ENCODE measurements at places on chromosomes 5 and 9.

DNA sequence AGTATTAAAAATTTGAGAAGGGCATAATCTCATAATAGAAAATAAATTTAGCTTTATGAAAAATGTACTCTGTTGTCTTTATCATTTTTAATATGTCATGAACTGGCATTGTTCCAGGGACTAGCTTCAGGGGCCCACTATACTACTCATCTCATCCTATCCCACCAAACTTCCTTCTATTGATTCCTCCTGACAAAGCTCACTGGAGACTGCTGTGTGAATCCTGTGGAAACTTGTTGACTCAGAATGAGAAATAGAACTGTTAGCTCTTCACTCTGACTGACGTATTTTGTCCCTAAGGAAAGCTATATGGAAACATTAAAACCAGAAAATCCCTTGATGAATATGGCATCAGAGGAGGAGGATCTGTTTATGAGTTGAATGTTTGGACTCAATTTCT is 29.8 kb upstream of the BNIP1 start:
- DNase-seq = no peak

GRCh38 chr5:150641006-150641570 is 628 bp downstream of the SYNPO start:
- DNase-seq = no peak

DNA sequence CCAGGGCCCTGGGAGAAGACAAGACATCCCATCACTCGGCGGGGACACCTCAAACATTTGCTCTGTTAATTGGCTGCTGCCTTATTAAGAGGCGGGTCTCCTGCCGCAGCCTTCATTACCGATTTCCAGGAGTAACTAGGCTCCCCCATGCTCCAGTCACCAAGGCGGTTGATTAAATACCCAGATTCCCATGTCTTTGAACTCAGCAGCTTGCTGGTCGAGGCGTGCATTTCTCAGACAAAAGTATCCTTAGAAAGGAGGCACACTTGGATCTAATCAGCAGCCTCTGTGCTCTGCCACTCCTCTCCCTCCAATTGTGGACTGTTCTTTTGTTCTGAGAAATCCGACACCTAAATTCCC is 228.8 kb downstream of the FSTL4 start:
- DNase-seq = no peak

GRCh38 chr9:121509180-121509579 is 9.5 kb upstream of the GGTA1 start:
- DNase-seq = no peak

DNA sequence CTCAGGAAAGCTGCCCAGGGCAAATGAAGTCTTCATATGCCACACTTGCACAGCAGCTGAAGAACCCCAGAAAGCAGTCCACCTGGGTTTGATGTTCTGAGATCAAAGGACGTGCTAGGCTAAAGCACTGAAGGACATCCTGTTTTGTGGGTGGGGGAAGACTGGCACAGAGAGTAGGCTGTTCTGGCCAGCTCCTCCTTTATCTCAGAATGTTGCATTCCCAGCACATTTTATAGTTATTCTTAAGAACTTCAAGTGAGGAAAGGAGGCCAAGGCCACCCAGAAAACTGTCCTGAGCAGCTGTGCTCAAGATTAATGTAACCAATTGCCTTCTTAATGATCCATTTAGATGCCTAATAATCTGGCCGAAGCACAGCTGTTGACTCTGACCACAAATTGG is 10.9 kb downstream of the SHOC1 start:
- DNase-seq = no peak

DNA sequence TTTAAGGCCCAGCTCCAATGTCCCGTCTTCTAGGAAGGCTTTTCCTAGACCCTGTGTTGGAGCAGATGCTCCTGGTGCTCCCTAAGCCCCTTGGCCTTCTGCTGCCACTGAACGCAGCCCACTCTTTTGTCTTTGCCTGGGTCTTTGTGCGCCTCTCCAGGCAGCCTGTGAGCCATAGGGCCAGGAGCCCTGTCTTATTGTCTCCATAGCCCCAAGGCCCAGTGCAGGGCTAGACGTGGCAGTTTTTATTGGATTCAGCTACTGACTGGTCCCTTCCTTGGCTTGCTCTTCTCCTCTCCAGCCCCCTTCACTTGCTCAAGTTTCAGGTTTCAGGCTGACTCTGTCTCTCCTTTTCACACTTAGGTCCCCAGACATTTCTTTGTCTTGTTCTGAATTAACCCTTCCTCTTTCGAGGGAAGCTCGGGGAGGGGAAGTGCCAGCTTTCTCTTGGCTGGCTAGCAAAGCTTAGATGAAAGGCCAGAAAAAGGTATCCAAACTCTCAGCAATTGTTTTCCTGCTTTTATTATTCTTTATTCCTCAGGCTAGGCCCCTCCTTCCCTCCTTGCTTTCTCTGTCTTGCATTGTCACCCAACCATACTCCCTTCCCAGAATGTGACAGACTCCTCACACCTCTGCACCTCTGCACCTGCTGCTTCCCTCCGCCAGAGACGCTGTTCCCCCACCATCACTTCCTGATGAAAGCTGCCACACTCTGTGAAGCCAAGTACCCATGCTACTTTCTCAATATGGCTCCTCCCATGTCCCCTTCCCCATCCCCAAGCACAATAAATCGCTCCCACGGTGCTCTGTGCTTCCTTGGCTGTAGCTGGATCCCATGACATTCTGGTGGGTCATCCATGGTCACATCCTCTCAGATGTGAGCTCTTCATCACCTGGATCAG is 101.6 kb upstream of the CPEB4 start:
- no peak for DNase-seq

DNA sequence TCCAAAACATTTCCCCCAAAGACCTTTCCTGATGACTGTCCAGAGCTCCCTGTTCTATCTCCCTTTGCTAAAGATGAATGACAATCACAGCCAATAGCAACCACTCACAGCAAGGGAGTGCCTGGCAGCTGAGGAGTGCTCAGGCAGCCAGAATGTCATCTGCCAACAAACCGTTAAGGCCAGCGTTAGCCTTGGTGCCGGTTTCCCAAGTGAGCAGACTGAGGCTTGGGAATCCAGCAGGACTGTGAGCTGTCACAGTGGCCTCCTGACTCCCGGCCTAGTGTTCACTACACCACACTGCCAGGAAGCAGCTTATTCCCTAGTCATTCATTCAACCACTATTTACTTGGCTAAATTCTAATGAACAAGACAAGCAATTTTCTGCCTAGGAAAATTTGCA is 24.7 kb downstream of the STK10 start:
- DNase-seq = no peak

- DNase-seq = no peak
These were observed 48.4 kb upstream of the FUBP3 start for GRCh38 chr9:130530938-130531337.

- DNase-seq = no peak
These were observed 11.8 kb upstream of the LNPEP start for GRCh38 chr5:96924016-96924443.

GRCh38 chr5:147563466-147564123 is 53.7 kb upstream of the DPYSL3 start:
- DNase-seq = no peak

GRCh38 chr5:127409921-127410675 is 107.3 kb upstream of the PRRC1 start:
- no peak for DNase-seq
